Substantia nigra (tissue), 51 donors: ENCODE measurements at places on chromosomes 2 and 18.

GRCh38 chr2:20110383-20110782, 59.0 kb upstream of the LAPTM4A start:
- no peak for DNase-seq

- DNase-seq = peak; percentile 79
These were observed 1.2 kb upstream of the DNAJB2 start for GRCh38 chr2:219277703-219278654.

- no peak for DNase-seq
These were observed 79.0 kb upstream of the CTDP1 start for GRCh38 chr18:79600596-79600995.

- DNase-seq = no peak
These were observed 58.3 kb upstream of the TNP1 start for GRCh38 chr2:216918088-216918680.

DNA sequence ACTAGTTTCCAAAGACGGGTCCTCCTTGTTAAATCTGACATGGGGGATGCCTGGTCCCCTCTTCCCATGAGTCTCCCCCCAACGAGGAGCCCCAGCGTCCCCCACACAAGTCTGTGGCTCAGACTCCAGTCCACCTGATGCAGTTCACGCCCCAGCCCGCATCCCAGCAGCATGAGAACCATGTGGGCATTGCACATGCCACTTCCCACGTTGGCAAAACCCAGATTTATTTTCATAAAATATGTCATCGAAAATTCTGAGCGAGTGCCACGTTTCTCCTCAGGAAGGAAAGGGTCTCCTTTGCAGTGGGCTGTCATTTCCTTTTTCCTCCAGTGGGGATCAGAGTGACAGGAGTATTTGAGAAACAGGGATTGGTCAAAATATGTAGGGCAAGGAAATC, 45.7 kb upstream of the TPO start:
- no peak for DNase-seq

- DNase-seq = no peak
These were observed 1363.2 kb upstream of the ACVR2A start for GRCh38 chr2:146481629-146482028.

GRCh38 chr2:129277585-129277981, 701.9 kb upstream of the RAB6C start:
- DNase-seq = no peak

DNA sequence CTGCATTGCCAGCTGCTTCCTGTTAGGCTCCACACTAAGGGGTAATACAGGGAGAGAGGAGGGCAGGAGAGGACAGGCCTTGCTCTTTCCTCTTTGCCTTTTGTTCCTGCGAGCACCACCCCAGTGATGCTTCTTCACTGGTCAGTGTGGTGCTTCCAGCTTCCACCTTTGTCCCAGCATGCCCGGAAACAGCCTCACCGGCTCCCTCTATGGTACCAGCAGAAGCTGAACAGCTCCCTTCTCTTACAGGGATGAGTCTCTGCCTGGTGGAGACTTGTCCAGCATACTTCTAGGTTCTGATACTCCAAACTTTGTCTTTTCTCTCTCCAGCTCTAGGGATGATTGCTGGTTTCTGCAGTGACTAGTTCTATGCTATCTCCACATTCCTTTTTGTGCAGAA, 413.3 kb downstream of the TSN start:
- no peak for DNase-seq

DNA sequence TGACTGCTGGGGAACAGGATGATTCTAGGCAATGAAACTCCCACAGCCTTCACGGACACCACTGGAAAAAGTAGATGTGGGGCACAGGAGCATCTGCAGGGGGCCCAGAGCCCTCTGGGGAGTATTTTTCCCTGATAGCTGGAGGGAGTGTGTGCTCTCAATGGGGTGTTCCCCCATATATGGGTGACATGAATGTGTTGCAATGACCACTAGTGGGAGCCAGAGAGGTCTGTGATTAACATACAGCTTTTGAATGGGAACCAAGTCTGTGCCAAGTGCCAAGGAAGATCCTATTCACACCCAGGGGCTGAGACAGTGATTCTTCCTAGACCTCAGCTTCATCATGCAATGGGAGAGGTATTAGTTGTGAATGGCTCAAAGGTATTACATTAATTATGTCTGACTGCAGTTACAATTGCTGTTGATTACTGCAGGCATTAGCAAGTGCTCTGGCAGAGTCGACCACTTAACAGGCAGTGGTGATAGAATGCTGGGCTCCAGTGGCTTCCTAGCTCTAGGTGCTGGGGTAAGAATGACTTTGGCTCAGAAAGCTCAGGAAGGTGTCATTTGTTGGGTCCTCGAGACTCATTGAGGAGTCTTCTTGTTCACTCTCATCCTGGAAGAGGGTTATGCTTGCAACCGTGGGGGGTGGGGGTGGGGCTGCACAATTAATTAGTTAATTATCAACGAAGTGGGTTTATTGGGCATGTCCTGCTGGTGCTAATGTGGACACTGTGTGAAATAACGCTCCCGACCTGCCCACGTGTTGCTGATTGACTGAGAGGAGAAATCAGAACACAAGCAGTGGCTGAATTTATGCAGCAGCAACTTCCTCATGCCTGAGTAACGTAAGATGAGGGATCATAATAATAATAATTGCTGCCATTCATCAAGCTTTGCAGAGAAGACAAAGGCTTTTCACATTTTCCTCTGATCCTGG, 194.1 kb downstream of the CLIP4 start:
- DNase-seq = peak; percentile 20

GRCh38 chr2:190891889-190892288, 11.3 kb downstream of the GLS start:
- DNase-seq = no peak

GRCh38 chr18:10040287-10041011, 126.6 kb downstream of the VAPA start:
- no peak for DNase-seq

GRCh38 chr2:223297788-223298187, 245.8 kb downstream of the KCNE4 start:
- DNase-seq = no peak

- no peak for DNase-seq
These were observed 18.4 kb upstream of the YES1 start for GRCh38 chr18:830315-830901.

- no peak for DNase-seq
These were observed 218.8 kb downstream of the SNTG2 start for GRCh38 chr2:1169291-1169949.

DNA sequence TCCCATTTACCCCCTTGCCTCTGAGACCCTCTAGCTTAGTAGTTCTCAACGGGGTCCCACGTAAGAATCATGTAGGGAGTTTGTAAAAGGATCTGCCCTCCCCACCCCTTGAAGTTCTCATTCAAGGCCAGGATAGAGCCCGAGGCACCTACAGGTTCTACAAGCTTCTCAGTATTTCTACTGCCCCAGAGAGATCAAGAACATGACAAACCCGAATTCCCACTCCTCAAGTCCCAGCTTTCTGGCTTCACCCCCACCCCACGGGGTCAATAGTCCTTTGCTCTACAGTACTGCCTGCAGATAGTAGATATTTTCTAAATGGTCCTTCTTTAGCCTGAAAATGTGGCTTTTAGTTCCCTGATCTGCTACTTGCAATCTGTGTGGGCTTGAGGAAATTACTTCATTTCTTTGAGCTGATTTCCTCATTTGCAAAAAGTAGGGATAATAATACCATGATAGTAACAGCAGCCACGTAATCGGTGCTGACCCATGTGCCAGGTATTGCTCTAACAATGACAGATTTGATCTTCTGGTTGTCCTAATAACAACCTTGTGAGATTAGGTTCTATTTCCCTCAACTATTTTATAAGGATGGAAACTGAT, 7.1 kb downstream of the CIB4 start:
- DNase-seq = no peak

DNA sequence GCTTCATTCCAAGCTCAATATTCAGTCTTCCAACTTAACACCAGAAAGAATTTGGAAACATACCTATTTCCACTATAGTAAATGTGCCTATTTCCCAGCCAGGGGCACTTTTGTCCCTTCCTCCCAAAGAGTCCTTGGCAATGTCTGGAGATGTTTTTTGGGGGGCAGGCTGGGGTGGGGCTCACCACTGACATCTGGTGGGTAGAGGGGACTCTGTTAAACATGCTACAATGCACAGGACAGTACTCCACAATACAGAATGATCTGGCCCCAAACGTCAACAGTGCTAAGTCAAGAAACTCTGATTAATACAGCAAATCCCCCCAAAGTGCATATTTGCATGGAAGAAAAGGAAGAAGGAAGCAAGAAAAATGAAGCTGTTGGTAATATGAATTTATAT, 61.7 kb downstream of the SMIM21 start:
- DNase-seq = no peak

DNA sequence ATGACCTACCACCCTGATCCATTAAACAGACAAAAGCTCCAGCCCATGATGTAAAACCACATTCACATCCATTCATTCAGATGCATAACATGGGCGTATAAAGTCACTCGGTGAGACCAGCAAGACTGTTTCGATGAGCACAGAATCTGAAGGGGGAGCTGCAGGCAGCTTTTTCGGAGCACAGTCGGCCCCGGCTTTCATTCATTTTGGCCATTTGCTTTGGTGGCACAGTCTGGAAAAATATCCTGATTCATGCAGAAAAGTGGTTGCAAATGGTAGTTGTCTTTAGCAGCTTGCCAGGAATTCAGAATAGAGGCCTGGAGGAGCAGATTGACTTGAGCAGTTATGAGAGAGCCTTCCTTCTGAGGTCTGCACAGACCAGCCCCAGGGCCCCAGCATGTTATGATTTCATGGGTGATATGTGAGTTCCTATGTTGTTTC, 11.2 kb downstream of the ARID5A start:
- no peak for DNase-seq

- DNase-seq = no peak
These were observed 237.0 kb downstream of the NYAP2 start for GRCh38 chr2:225636558-225636957.

- no peak for DNase-seq
These were observed 82.6 kb downstream of the AGAP1 start for GRCh38 chr2:235576337-235576910.

- no peak for DNase-seq
These were observed 2.8 kb upstream of the PEX13 start for GRCh38 chr2:61014763-61015162.

DNA sequence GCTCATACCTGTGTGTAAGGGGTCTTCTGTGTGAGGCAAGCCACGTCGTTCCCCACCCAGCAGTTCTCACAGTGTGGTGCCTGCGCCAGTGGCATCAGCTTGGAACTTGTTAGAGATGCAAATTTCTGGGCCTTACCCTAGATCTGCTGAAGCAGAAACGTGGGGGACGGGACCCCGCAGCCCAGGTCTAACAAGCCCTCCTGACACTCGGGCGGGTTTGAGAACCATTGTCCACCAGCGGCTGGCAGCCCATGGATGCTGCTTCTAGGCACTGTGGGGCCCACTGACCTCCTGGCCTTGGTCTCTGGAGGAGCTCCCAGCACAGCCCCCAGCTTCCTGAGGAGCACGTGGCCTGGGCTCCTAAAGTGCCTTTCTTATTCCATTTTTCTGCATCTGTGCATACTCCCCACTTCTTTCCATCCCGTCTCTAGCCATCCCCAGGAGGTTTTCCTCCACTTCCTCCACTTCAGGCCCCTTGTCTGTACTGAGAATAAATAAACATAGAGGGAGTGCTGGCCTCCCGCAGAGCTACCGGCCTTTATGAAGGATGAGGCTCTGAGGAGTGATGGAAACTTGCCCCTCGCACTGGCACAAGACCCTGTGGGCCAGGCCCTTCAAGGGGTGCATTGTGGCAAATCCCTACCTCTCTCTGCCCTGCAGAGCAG, 94.3 kb downstream of the GALR1 start:
- no peak for DNase-seq

DNA sequence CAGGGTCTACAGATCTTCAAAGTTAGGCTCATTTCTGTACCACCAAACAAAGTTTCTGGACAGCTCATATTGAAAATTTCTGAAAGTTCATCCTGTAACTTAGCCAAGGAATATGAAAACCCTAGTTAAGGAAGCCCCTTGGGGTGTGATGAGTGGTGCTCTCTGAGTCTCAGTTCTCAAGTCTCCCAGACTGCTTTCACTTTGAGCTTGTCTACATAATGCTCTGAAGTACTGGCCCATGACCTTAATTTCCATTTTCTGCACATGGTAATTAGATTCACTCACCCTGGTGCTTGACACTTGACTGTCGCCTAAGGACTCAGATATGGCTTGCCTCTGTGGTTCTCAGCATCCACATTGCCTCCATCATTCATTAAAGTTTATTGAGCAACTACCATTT, 51.7 kb upstream of the SATB2 start:
- no peak for DNase-seq

DNA sequence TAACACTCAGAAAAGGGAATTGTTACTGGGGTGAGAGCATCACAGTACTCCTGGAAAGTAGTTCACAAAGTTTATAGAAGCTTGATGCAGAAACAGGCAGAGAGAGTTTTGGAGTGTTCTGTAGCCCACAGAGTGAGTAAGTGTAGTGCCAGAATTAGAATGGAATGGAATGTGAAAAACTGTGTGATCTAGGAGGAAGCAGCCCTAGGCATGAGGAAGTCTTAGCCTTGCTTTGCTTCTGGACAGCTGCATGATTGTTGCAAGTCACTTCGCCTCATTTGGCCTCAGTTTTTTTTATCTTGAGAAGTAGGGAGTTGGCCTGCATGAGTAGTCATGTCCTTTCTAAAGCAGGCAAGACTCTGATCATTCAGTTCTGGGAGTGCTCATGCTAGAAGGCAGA, 10.9 kb downstream of the SERPINB12 start:
- no peak for DNase-seq

GRCh38 chr18:67151366-67151765, 365.2 kb downstream of the DSEL start:
- DNase-seq = peak; percentile 5

DNA sequence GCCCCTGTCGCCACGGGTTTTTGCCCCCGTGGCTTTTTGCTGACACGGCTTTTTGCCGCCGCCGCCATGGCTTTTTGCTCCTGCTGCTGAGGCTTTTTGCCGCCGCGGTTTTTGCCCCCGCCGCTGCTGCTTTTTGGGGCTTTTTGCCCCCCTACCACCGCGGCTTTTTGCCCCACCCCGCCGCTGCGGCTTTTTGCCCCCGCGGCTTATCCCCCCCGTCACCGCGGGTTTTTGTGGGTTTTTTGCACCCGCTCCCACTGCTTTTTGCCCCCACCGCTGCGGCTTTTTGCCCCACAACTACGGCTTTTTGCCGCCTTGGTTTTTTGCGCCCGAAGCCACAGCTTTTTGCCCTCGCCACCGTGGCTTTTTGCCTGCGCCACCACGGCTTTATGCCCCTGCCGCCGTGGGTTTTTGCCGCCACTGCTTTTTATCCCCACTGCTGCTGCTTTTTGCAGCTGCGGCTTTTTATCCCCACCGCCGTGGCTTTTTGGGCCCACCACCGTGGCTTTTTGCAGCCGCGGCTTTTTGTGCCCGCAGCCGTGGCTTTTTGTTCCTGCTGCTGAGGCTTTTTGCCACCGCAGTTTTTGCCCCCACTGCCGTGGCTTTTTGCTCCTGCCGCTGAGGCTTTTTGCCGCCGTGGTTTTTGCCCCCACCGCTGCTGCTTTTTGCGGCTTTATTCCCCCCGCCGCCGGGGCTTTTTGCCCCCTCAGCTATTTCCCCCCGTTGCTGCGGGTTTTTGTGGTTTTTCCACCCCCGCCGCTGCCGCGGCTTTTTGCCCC, 2798.0 kb upstream of the TEKT4 start:
- DNase-seq = no peak
